ENCODE measurements at places on chromosomes 16 and 17.

DNA sequence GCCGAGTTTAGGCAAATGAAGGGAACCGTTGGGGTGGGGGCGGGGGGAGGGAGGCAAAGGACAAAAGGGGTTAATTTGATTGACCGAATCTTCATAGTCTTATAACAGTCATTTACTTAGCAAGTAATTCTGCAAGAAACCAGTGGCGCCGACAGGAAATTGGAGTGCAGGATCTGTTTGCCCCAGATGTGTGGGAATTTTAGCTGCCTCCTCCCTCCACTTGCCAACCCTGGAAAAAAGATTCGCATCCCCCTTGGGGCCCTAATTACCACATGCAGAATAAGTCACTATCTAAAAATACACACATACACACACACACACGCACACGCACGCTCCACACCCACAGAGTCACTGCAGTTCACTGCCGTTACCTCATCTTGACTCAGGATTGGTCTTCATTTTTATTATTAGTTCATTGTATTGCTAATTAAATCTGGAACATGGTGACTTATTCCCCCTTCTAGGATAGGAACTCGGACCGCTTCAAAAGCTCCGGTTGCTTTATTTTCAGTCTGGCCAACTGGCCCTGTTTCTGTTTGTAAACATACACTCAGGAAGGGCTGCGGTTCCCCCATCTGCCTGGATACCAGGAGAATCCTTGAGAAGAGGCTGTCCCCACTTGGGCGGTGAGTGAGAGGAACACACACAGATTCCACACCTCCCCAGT lies 241.6 kb upstream of the SALL1 start:
- peak; percentile 90 for DNase-seq

DNA sequence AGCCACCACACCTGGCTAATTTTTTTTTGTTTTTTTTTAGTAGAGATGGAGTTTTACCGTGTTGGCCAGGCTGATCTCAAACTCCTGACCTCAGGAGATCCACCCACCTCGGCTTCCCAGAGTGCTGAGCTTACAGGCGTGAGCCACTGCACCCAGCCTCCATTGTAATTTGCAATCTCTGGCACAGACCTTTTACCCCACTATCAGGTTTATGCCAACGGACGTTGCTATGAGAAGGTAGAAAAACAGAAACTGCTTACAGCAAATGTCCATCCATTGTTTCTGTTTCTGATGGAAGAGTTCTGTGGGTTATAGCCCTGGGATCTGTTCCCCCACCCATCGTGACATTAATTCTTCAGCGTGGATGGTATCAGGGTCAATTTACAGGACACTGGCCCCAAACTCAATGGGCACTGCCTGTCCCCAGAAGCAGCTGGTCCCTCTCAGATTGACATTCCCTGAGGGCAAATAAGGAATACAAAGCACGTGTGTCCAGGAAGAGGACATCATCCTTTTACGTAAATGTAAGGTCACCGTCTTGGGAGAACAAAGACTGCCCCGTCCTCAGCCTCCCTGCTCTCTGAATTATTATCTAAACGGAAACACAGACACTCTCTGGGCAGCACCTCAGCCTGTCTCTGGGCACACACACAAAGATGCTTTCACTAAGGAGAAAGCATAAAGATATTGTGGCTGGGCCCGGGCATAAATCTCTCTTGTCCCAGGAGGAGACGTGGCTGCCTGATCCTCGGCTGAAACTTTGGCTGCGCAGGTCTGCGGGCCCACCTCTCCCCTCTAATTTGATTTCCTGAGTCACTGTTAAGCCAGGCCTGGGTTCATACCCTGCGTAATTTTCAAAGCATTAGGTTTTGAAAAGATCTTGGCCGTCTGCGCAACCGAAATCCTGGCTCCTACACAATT lies 5.2 kb downstream of the KCNG4 start:
- DNase-seq = no peak

GRCh38 chr17:6179017-6179416 lies 108.8 kb downstream of the WSCD1 start:
- no peak for DNase-seq

DNA sequence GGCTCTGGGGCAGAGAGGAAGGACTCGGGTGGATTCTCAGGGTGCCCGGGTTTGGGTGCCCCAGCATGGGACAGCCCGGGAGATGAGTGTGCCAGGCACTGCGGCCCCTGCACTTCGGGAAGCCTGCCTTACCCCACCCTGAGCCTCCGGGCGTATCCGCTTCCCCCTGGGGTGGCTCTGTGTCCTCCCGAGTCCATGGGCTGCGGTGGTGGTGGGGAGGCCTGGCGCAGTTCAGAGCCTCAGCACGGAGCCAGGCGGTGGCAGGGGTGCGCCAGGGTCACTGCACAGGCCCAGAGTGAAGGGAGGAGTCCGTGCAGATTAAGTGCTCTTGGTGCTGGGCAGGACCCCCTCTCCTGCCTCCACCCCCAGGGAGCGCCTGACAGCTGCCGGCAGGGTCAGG lies 20.7 kb downstream of the MYBBP1A start:
- no peak for DNase-seq

- DNase-seq = no peak
Observed at GRCh38 chr16:12348733-12349704, 372.5 kb downstream of the SNX29 start.

GRCh38 chr17:48545022-48545375 lies at the start of gene HOXB2:
Gene HOXB2, minus strand, starts transcription at chr17:48545109. Its CDS starts 198 bp downstream, at chr17:48544911.
- peak; percentile 49 for DNase-seq

- no peak for DNase-seq
Observed at GRCh38 chr17:17057057-17057551, 14.8 kb downstream of the MPRIP start.

DNA sequence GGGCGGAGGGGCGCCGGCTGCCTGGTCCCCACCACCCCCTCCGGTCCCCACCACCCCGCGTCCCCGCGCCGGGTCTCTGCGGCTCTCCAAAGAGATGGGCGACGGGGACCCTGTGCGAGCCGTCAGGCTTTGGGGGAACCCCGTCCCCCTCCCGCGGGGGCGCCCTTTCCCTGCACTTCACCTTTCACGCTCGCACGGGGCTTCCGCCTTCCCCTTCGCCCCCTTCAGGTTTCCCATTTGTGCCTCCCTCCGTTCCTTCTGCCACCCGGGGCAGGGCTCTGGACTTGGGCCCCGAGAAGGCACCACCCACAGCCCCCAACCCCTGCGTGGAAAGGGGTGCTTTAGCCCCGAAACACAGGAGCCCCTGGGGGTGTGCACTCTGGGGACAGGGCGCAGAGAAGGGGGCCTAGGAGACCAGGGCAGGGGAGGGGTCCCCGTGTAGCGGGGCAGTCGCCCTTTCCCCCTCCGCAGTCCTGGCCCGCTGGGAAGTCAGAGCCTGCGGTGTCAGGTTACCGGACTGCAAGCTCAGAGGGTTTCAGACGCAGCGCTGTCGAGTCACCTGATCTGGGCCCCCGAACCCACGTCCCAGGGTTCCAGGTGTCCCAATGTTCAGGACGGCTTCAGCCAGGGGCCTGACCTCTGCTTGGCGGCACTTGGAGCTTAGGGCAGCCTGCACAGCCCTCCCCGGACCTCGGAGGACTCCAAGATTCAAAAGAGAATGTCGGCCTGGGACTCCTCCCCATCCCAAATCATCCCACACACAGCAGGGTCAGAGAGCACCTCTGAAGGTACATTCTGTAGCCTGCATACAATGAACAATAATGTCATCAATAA lies 6.7 kb upstream of the CCDC92B start:
- DNase-seq = no peak

DNA sequence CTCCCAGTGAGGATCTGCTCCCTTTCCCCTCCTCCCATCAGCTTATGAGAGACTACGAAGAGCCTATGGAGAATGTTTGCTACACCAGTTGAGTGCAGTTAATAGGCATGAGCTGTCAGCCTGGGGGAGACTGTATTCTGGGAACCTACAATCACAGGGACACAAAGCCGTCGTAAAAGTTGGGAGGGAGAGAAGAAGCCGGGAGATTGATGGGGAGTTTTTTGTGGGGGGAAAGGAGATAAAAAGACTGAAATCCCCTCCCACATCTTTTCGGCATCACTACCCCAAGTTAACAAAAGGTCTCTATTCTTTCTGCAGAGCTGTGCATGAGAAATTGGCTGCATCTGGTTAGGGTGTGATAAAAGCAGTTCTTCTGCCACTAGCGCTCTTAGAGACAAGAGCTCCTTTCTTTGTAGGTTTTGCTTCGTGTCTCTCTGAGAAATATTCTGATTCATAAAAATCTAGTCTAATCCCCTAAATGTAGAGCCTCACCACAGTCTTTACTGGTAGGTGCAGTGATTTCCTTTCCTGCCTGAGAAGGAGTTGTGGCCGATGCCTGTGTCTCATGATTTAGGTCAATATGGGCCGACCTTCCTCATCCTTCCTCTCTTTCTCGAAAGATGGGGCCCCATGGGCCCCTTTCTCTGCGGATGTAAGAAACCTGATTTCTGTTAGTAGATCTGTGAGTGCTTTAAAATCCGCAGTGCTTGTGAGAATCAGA lies 77.4 kb downstream of the BPTF start:
- no peak for DNase-seq

GRCh38 chr17:57329380-57330214 lies 73.3 kb downstream of the MSI2 start:
- no peak for DNase-seq

- DNase-seq = peak; percentile 70
Observed at GRCh38 chr17:74981979-74982662, 5.3 kb upstream of the CDR2L start.

- no peak for DNase-seq
Observed at GRCh38 chr17:17078832-17079231, 36.6 kb downstream of the MPRIP start.

DNA sequence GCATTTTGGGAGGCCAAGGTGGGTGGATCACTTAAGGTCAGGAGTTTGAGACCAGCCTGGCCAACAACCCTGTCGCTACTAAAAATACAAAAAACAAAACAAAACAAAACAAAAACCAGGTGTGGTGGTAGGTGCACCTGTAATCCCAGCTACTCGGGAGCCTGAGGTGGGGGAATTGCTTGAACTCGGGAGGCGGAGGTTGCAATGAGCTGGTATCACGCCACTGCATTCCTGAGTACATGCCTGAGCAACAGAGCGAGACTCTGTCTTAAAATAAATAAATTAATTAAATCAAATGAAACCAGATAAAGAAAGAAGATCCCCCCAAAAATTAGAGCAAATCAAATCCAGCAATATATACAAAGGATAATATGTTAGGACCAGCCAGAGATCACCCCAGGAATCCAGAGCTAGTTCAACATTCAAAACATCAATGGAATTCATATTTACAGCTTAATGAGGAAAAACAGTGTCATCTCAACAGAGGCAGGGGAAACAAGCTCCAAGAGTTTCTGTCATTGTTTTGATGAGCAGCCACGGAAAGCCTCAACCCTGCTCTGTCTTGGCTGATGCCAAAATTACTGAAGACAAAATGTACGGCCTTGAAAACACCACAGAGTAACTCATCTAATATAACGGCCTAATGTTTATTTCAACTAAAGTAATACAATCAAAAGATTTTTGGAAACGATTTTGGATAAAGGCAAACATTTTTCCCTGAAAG lies 3.7 kb downstream of the PEMT start:
- peak; percentile 42 for DNase-seq

- DNase-seq = no peak
Observed at GRCh38 chr17:50541402-50541715, 5.6 kb upstream of the SPATA20 start.

DNA sequence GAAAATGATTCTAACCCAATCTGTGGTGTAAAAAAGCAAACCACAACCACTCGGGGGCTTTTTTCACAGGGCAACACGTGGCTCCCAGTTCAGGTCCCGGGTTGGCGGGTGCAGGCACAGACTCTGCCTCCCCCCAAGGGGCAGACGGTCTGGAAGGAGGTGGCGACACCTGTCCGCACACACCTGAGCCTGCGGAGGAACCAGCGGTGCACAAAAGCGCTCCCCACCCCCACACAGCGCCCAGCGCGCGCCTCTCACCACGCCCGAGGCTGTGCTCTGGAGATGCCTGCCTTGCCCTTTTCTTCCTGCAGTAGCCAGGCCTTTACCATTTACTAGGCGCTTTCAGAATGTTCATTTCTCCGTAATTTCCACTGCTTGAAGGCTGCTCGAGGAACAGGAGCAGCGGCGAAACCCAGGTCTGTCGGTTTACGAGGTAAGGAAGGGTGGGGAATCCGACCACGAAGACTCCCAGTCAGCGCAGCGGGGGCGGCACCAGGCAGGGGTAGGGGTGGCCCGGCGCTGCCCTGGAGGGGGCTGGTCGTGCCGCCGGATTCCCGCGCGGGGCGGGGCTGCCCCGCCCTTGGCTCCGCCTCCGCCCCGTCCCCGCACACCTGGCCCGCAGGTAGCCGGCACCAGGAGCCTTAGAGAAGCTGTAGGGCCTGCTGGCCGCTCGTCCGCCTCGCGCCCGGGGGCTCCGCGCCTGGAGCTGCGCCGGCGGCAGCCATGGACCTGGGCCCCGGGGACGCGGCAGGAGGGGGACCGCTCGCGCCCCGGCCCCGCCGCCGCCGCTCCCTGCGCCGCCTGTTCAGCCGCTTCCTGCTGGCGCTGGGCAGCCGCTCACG lies at the start of gene USP43:
Gene USP43 (plus strand): TSS at position 608 of the 842 bp plus-strand sequence. CDS start 116 bp downstream, at position 724.
- peak; percentile 15 for DNase-seq

DNA sequence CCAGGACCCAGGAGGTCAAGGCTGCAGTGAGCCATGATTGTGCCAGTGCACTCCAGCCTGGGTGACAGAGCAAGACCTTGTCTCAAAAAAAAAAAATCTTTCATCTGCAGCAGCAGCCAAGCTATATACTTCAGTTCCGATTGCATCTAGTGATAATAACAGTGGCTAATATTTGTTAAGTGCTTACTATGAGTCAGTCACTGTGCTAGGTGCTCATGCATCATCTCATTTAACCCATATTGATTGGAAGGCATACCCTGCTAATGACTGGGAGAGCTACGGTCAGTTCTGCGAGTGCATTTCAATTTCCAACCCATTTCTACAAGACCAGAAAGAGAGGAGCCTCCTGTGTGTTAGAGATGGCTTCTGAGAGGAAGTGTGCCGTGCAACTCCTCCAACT lies 7.7 kb upstream of the TUBG2 start:
- no peak for DNase-seq

DNA sequence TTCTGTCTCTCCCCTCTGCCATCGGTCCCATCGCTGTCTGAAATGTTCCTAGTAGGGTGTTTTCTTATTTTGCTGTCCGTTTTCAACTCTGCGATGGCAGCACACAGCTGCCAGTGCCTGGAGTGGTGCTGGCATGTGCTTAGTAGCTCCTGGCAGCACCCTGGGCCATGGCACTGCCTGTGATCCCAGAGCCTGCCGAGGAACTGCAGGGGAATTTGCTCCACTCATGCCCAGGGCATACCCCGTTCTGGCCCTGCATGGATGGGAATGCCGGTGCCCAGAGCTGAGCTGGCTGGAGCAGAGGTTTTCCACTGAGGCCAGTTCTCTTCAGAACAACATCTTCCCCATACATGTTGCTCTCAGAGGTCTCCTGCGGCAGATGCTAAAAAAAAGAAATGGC lies 43.1 kb downstream of the GPT2 start:
- no peak for DNase-seq

- no peak for DNase-seq
Observed at GRCh38 chr16:85136702-85137322, 24.5 kb upstream of the CIBAR2 start.

- no peak for DNase-seq
Observed at GRCh38 chr17:81400996-81401722, 5.9 kb downstream of the BAHCC1 start.

DNA sequence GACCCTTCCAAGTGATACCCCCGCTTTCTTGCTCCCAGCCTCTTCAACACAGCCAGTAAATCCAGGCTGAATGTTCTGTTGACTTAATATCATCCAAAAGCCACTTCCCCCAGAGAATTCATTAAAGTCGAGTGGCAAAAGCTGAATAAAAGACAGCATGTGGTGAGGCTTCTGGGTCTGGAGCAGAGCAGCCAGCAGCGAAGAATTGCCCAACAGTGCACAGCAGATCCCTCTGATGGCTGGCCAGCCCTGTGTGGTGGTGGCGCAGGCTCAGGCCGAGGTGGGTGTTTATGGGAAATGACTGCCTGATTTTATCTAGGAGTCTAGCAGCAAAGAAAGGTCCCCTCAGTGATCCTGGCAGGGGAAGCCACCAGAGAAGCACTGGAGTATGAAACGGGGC lies 30.3 kb upstream of the RCVRN start:
- DNase-seq = no peak
